Fibroblast of villous mesenchyme (primary cell): ENCODE measurements at places on chromosomes 13 and 19. TPM values are rescaled to one million over a fixed set of nuclear protein-coding genes. Genes with fewer than 3 reads are reported as not detected.

NBEA gene
- total RNA-seq = 3.5 and 9.5 TPM in 2 replicates

CEACAM8 gene
- not detected in 2 replicates for total RNA-seq

DNA sequence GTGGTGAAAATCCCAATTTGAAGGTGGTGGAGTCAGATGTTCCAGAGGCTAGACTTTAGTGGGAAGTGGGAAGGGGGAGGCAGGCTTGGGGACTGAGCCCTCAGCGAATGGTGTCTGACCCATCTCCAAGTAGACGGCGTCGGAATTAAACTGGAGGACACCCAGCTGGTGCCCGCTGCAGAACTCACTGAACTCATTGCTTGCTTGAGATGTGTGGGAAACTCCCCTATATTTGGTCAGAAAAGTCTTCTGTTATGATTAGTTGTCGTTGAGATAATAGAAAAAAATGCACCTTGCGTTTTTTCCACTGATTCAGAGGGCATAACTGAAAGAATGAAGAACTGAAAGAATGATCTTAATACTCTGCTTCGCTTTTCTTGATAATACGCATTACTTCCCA is 871 bp upstream of the ZNF583 start:
- peak; percentile 16 for DNase-seq

DNA sequence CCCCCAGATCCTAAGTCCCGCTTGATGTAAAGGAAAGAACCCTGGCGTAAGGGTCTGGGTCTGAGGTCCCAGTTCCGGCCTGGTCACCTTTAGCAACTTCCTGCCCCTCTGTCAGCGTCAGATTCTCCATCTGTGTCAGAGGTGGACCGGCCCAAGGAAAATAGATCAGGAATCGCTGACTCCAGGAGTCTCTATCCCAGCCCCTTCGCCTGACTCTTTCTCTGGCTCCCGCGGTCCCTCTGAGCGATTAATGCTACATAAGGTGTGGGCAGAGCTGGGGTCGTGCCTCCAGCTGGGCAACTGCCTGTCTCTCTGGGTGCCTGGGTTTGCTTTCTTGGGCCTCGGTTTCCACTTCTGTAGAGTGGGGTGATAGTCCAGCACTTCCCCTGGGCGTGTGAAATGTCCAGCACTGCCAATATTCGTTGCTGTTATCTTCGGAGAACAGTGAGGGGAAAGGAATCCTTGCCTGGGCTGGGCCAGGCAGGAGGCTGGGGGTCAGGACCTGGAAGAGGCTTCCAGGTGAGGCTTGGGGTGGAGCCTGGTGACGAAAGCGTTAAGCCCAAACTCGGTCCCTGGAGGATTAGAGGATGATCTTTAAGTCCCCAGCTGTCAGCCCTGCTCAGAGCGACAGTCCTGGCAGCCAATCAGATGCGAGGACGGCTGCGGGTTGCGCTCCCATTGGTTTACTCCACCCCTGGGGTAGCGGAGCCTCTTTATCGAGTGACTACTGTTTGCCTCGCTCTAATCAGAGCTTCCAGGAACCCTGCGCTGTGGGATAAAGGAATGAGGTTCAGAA is 767 bp downstream of the ABCA7 start:
- DNase-seq = peak; percentile 96

GRCh38 chr13:75915066-75915465 is 278.9 kb downstream of the LMO7 start:
- DNase-seq = no peak

ZNF578 gene
- total RNA-seq = 1.6 and 3.9 TPM in 2 replicates

GRCh38 chr13:99197117-99197651 is 3.5 kb upstream of the UBAC2 start:
- DNase-seq = no peak

DNA sequence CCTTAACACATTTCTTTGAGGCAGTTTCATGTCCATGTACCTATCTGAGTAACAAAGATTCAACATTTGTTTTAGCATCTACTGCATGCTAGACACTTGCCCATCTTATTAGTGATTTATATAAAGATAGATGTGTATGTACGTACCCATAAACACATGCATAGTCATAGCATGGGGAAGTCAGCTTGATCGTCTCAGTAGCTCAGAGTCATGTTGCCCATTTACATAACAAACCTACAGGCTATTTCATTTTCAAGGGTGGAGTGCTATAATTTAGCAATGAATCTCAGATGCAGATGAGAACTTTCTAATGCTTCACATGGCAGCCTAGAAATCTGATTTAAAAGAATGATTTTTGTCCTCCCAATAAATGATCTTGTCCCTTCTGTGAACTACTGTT is 23.5 kb downstream of the FLT1 start:
- no peak for DNase-seq

FCGBP gene
- total RNA-seq = under 0.01 TPM in 2 replicates

DNA sequence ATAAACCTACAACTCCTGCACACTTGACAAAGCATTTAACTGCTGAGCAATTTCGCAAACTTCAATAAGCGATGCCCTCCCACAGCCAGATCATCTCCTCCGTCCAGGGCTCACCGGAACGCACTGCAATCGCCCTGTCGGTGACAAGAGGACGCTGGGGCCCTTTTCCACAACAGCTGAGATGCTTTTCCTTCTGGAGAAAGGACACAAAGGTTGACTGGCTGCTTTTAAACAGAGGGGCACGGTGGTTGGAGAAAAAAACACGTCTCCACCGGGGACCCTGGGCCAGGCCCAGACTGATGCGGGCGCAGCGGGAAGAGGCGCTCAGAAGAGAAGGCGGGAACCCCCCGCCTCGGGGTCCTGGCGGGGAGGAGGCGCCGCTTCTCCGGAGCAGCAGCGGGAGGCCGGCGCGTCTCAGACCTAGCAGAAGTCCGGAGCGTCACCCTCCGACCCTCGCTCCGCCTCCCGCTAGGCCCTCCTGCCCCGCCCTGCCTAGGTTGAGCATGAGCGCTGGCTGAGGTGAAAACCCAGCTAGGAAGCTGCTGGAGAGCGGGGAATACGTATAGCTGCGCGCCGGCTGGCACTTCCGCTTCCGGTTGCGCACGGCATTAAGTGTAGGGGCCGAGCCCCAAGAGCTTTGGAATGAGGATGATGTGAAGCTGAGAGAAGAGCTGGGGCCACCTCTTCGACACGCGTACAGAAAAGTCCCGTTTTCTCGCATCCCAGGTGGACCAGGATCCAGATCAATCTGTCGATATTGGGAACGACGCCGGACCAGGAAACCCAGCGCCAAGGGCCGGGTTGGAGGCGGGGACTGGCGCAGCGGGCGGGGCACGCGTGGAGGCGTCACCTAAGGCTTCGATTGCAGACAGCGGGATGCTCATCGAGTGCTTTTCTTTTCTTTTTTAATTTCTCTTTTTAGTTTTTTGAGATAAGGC is at the start of gene ZNF846:
TSS of gene ZNF846 (minus strand) at position 564 of the 938 bp plus-strand sequence. CDS start 3,788 bp downstream, outside the sequence.
- peak; percentile 97 for DNase-seq
